ENCODE measurements at places on chromosomes 16 and 17.

GRCh38 chr17:42459801-42460281, 1.2 kb downstream of the ATP6V0A1 start:
- no peak for DNase-seq

- DNase-seq: no peak
Observed at GRCh38 chr17:72135546-72136325, 14.9 kb downstream of the SOX9 start.

GRCh38 chr16:75241955-75242354, 9.5 kb downstream of the BCAR1 start:
- no peak for DNase-seq

DNA sequence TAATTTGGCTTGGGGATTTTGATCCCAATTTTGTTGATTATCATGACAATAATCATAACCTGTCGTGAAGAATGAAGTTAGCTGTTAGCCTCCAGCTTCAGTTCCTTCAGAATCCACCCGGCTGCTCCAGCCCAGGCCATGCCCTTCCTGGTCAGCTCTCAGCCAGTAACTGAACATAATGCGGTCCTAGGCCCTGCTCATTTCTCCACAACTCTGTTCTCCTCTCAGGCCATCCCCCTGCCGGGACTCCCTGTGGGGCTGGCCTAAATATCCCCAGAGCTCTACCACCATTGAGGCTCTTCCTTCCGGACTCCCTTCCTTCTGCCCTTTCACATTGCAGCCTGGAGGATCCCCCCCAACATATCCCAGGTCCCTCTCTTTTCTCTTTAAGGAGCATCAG, 833.4 kb upstream of the GOT2 start:
- no peak for DNase-seq
